ENCODE measurements at places on chromosomes 2 and 18. TPM values are rescaled to one million over a fixed set of nuclear protein-coding genes. Genes with fewer than 3 reads are reported as not detected.

CHRNA1 gene
- not detected for total RNA-seq

LRRTM4 gene
- total RNA-seq = not detected

RESP18 gene
- total RNA-seq = not detected

C18orf54 gene
- 11.7 TPM for total RNA-seq

CPLX4 gene
- not detected for total RNA-seq

AGXT gene
- not detected for total RNA-seq

TOGARAM2 gene
- total RNA-seq = 6.4 TPM

CDCA7 gene
- total RNA-seq = 81.4 TPM

ACOXL gene
- 1.2 TPM for total RNA-seq

LAMA3 gene
- not detected for total RNA-seq

SERPINB13 gene
- total RNA-seq = not detected

MAP3K19 gene
- total RNA-seq = not detected

LBX2 gene
- 0.42 TPM for total RNA-seq

TUBB6 gene
- total RNA-seq = 15.9 TPM

FAM237A gene
- total RNA-seq = not detected

ASNSD1 gene
- 38.5 TPM for total RNA-seq

ERFE gene
- total RNA-seq = not detected

UGT1A3 gene
- total RNA-seq = not detected

STK11IP gene
- 38.7 TPM for total RNA-seq

NAT8 gene
- total RNA-seq = not detected

GALNT13 gene
- not detected for total RNA-seq

SLC5A7 gene
- not detected for total RNA-seq

SERPINB7 gene
- not detected for total RNA-seq

FLACC1 gene
- 2.4 TPM for total RNA-seq

SIX3 gene
- total RNA-seq = not detected

MC2R gene
- total RNA-seq = not detected

THSD7B gene
- total RNA-seq = not detected

C1GALT1C1L gene
- total RNA-seq = not detected

IL36A gene
- total RNA-seq = 0.32 TPM
